ENCODE measurements at places on chromosomes 5 and 9.

- no peak for DNase-seq
Measured at GRCh38 chr5:1494780-1495524, 28.8 kb downstream of the LPCAT1 start.

GRCh38 chr5:150060471-150060870, 25.9 kb downstream of the CSF1R start:
- no peak for DNase-seq

DNA sequence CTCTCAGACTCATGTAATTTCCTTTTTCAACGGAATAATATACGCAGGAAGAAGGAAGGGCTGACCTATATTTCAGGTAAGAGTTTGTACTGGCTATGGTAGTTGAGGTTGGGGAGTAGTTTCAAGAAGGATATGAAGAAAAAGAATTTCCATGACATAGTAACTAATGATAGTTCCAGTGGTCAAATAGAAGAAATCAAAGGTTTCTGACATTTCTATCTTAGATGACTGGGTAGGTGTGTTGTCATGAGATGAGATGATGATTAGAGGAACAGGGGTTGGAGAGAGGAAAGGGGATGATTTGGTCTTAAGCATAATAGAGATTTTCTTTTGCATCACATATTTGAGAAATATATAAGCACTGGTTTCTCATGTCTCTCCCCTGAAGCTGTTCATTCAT, 166.0 kb downstream of the SPATA31D1 start:
- DNase-seq: no peak

DNA sequence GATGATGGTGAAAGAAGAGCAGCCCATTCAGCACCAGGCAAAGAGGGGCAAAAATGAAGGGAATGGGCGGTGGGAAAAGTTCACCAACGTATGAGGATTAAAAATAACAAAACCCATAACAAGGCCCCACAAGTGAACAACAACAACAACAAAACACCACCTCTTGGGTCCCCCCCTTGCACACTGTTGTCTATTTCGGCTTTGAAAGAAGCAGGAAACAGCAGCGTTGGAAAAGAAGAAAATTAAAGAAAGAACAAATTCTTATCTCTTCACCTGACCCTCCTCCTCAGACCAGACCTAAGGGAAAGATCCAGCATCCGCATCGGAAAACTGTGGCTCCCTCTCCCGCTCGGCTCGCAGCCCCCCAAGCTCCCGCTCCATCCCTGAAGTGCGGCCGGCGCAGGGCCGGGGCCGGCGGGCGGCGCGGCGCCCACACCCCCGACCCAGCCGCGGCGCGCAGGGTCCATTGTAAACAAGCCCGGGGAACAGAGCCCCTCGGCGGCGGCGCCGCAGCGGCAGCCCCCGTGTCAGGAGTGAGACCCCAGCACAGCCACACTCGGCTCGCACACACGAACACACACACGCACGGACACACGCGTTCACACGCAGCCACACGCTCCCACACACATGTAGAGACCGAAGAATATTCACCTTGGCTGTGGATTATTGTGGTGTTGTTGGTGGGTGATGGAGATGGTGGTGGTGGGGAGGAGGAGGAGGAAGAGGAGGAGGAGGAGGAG, 535 bp downstream of the RFX3 start:
- no peak for DNase-seq

- DNase-seq: peak; percentile 29
Measured at GRCh38 chr5:138824924-138825863, 49.9 kb downstream of the LRRTM2 start.

- DNase-seq: no peak
Measured at GRCh38 chr5:26690511-26690910, 347.9 kb downstream of the CDH9 start.

DNA sequence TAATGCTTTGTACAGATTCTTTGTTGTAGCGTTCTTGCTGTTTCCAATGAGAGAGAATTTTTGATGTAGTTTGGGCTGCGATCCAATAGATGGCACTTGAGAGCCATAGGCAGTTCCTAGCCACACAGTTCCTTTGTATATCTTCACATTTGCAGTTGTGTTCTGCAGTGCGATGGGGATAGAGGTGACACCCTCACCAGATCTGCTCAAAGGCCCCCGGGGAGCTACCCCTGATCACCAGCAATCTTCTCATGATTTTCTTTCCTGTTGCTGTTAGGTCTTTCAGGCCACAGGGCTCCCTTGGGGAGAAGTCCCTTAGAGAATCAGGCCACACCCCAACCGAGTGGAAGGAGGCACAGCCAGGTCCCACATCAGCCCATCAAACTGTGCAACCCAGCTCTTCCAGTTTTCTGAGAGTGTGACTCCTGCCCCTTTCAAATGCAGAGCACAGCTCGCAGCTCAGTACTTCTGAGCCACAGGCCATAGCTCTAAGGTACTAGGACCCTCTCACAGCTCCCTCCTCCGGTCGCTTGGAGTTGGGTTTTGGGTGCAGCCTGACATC, 353.7 kb downstream of the SLCO4C1 start:
- DNase-seq: peak; percentile 22

GRCh38 chr5:157761690-157762621, 18.4 kb downstream of the LSM11 start:
- DNase-seq: peak; percentile 74

DNA sequence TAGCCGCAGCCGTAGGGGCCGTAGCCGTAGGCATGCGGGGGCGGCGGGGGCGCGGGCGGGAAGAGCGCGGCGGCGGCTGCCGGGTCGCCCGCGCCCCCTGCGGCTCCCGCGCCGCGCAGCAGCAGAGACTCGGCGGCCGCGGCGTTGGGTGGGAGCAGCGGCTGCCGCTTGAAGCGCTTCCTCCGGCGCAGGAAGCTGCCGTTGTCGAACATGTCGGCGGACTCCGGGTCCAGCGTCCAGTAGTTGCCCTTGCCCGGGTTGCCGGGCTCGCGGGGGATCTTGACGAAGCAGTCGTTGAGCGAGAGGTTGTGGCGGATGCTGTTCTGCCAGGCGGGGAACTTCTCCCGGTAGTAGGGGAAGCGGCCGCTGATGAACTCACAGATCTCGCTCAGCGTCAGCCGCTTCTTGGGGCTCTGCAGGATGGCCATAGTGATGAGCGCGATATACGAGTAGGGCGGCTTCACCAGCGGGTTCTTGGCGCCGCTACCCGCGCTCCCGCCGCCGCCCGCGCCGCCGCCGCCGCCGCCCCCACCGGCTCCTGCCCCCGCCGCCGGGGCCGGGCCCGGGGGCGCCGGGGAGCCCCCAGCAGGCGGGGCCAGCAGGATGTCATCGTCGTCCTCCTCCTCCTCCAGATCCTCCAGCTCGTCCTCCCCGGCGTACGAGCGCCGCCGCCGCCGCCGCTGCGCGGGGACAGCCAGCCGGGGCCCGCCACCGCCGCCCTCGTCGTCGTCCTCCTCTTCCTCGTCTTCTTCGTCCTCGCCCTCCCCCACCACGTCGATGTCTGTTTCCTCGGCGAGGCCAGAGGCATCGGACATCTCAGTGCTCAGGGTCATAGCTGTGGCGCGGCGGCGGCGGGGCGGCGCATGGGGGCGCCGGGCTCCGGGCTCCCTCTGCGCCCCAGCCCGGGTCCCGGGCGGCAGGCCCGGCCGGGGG, 781 bp downstream of the FOXD1 start:
- peak; percentile 47 for DNase-seq

GRCh38 chr5:44875661-44876605, 67.2 kb downstream of the MRPS30 start:
- no peak for DNase-seq

DNA sequence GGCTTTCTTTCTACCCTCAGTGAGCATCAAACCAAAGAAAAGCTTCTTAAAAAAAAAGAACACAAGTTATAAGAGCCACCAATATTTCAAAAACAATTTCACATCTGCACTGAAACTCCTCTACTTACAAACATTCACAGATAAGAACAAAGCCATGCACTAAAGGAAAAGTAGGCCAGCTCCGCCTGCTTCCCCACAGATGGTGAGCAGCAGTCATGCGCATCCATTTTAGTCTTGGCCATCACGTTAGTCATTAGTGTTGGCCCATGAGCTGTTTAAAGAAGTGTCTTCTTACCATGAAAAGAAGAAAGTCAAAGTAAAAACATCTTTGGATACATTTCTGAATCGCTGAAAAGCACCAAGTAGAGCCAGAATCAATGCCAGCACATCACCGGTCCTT, 40.0 kb upstream of the SMIM23 start:
- no peak for DNase-seq

- DNase-seq: no peak
Measured at GRCh38 chr9:15333376-15333881, 26.4 kb upstream of the TTC39B start.

GRCh38 chr9:26684029-26684428, 208.6 kb downstream of the CAAP1 start:
- DNase-seq: no peak

GRCh38 chr9:131678499-131679111, 61.3 kb downstream of the RAPGEF1 start:
- peak; percentile 20 for DNase-seq

DNA sequence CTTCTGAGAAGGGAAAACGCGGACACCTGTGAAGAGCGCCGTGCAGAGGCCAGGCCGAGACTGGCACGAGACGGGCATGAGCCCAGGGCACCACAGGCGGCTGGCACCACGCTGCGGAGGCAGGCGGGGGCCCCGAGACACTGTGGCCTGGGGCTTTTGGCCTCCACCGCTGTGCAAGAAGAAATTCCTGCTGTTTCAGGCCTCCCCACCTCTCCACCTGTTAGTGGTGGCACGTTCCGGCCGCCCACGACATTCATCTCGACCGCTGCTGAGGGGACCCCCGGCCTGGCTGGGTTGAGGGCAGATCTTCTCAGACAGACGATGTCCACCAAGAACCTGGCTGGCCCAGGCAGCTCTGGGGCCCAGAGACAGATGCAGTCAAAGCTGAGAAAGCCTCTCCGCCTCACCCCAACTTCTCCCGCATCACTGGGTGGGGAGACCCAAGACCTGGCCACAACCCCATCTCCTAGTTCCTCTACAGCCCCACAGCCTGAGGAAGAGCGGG, 11.5 kb downstream of the NACC2 start:
- DNase-seq: no peak

DNA sequence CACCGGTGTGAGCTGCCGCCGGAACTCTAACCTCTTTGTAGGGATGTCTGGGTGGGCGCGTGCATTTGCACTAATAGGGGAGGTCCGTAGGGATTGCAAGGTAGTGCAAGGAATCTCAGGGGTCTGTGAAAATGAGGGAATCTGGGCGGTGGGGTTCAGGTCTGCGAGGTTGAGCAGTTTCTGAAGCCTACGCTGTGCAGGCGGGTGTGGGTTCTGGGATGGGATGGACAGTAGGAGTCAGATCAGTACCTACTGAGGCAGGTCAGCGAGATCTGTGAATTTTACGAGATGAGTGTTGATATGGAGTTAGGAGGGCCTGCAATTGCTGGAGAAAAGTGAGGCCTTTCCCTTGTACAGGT, 856 bp upstream of the ATOSB start:
- DNase-seq: no peak

GRCh38 chr9:96108691-96109380, 193.1 kb downstream of the HSD17B3 start:
- no peak for DNase-seq

- DNase-seq: no peak
Measured at GRCh38 chr5:19564036-19564435, 424.0 kb downstream of the CDH18 start.

- DNase-seq: no peak
Measured at GRCh38 chr9:99387431-99387830, 165.3 kb downstream of the SEC61B start.

All from hematopoietic multipotent progenitor cell treated with erythropoietin and hydrocortisone succinate and interleukin-3 and kit ligand, for 8 days (in vitro differentiated cells).